Astrocyte (in vitro differentiated cells and primary cell): ENCODE measurements at places on chromosomes 13 and 19. TPM values are rescaled to one million over a fixed set of nuclear protein-coding genes. Genes with fewer than 3 reads are reported as not detected.

The CEACAM8 gene
- not detected in 2 replicates for total RNA-seq

The EPSTI1 gene
- total RNA-seq: 96.0 and 117 TPM in 2 replicates

The RPS5 gene
- 793 and 891 TPM in 2 replicates for total RNA-seq

The HSD17B14 gene
- total RNA-seq: 8.2 and 9.7 TPM in 2 replicates

The LPAR6 gene
- total RNA-seq: 3.7 and 4.1 TPM in 2 replicates

The STOML3 gene
- not detected in 2 replicates for total RNA-seq

The WASF3 gene
- total RNA-seq: 19.7 and 25.8 TPM in 2 replicates

The MYO1F gene
- 0.12 and 0.23 TPM in 2 replicates for total RNA-seq

The FPR1 gene
- not detected in 2 replicates for total RNA-seq

The KCNN1 gene
- 1.5 and 1.6 TPM in 2 replicates for total RNA-seq

The FBXL12 gene
- total RNA-seq: 52.3 and 54.2 TPM in 2 replicates

The PHLDB3 gene
- total RNA-seq: 13.4 and 14.0 TPM in 2 replicates

The ZNF708 gene
- 13.8 and 20.0 TPM in 2 replicates for total RNA-seq

The GGACT gene
- total RNA-seq: 7.7 and 7.9 TPM in 2 replicates

The OR7C1 gene
- total RNA-seq: not detected in 2 replicates

The TGFBR3L gene
- 2.8 and 4.6 TPM in 2 replicates for total RNA-seq
